ENCODE measurements at places on chromosomes 16 and 17. TPM values are rescaled to one million over a fixed set of nuclear protein-coding genes. Genes with fewer than 3 reads are reported as not detected.
A peak's percentile ranks its signal among the peaks of the same experiment; 100 is the strongest.

DNA sequence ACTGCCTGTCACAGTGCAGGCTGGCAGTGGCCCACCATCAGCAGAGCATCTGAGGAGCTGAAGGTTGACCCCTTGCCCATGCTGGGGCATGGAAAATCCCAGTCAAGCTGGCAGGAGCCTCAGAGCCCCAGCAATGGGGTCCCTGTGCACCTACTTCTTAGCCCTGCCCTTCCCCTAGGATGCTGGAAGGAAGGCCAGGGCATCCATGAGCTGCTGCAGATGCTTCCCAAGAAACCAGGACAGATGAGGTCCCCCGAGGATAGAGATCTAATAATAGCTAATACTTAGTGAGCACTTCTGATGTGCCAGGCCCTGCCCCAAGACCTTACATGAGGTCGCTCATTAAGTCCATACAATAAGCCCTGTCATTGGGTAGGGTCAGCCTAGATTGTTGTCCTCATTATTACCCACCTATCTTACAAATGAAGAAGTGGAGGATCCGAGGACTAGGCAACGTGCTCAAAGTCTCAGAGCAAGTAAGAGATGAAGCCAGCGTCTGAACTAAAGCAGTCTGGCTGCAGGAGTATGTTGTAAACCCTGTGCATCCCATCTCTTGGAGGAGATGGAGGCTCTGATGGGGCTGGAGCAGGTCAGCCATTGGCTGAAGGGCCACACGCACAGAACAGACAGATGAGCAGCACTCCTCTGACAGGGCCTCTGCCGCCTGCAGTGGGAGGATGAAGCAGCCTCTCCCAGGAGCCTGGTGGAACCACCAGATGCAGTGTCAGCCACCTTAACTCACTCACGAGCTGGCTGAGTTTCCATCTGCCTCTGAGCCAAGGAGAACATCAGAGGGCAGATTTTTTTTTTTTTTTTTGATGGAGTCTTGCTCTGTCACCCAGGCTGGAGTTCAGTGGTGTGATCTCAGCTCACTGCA is 175.4 kb downstream of the WSCD1 start:
- no peak for DNase-seq
- no peaks in the 10 kb centered on the region for H3K4me1 ChIP-seq
- H3K27ac ChIP-seq: no peak overlapping the region
- no peak overlapping the region for H3K4me3 ChIP-seq

DNA sequence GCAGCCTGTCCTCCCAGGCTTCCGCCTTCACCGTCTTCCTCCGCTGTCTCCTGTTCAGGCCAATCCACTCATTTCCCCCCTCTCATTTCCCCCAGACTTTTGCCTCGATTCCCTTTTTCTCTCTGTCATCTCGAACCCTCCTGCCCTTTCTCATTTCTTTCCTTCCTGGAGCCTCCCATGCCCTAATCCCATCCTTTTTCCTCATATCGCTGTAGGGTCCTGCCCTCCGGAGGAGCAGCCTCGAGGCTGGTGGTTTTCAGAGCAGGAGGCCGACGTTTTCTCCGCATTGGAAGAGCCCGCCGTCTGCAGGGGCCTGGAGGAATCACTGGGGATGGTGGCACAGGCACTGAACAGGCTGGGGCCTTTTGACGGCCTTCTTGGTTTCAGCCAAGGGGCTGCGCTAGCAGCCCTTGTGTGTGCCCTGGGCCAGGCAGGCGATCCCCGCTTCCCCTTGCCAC is 597 bp downstream of the OVCA2 start:
- no peaks in the 10 kb centered on the region for H3K27me3 ChIP-seq
- H3K4me1 ChIP-seq: peaks cover 4% of the 10 kb centered on the region
- peak overlapping the region; percentile 83 for H3K27ac ChIP-seq
- peak; percentile 45 for DNase-seq
- peaks cover 7% of the 10 kb centered on the region for H3K36me3 ChIP-seq

DNA sequence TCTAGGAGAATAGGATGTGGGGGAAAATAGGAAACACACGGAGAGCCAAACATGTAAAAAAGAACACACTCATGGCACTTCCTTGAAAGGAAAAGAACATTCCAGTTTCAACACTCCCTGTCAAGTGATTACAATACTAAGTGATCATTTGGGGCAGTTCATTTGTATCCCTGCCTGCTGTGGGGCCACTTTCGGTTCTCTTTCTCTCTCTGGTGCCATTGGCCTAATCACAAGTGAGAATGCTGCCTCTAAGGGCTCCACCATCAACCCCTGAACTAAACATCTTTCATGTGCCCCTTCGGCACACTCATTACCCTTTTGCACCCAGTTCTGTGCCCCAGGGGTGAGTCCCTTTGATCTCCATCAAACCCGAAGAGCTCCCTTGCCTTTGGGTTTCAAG is 197.3 kb downstream of the CEP112 start:
- DNase-seq: no peak
- H3K36me3 ChIP-seq: no peaks in the 10 kb centered on the region
- H3K27ac ChIP-seq: no peak overlapping the region
- no peaks in the 10 kb centered on the region for H3K27me3 ChIP-seq
- H3K4me1 ChIP-seq: no peaks in the 10 kb centered on the region

GRCh38 chr17:39809221-39809620 is 54.9 kb downstream of the IKZF3 start:
- H3K36me3 ChIP-seq: no peaks in the 10 kb centered on the region
- DNase-seq: no peak
- H3K4me1 ChIP-seq: no peaks in the 10 kb centered on the region
- no peaks in the 10 kb centered on the region for H3K27me3 ChIP-seq
- H3K27ac ChIP-seq: no peak overlapping the region

GRCh38 chr17:5786510-5786875 is 202.2 kb upstream of the NLRP1 start:
- H3K27ac ChIP-seq: no peak overlapping the region
- no peak overlapping the region for H3K4me3 ChIP-seq
- H3K27me3 ChIP-seq: no peaks in the 10 kb centered on the region
- no peak for DNase-seq
- H3K36me3 ChIP-seq: no peaks in the 10 kb centered on the region

- no peaks in the 10 kb centered on the region for H3K27me3 ChIP-seq
- H3K4me1 ChIP-seq: peaks cover 33% of the 10 kb centered on the region
- peak overlapping the region; percentile 79 for H3K4me3 ChIP-seq
- H3K27ac ChIP-seq: peak overlapping the region; percentile 97
These were observed 1.5 kb upstream of the GPRC5C start for GRCh38 chr17:74430385-74430705.

DNA sequence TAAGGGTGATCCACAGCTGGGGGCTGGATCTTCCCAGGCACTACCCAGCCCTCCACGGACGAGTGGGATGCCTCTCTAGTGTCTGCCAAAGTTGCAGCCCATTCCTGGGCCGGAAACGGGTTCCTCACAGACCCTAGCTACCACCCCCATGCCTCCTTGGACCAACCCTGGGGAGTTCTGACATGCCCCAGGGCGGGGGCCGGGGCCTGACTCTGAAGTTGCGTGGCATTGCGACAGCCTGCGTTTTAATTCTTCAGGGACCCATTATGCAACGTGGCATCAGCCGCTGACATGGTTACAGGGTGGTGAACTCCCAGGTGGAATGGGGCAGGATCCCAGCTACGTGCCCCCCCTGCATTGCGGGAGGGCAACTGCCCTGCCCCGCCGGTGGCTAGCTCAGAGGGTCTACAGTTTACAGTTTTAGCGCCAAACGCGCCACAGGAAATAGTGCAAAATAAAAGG is 2.7 kb downstream of the CBX4 start:
- H3K4me1 ChIP-seq: peaks cover 53% of the 10 kb centered on the region
- H3K4me3 ChIP-seq: no peak overlapping the region
- H3K36me3 ChIP-seq: no peaks in the 10 kb centered on the region
- peaks cover 53% of the 10 kb centered on the region for H3K27me3 ChIP-seq
- H3K27ac ChIP-seq: no peak overlapping the region
- DNase-seq: no peak

GRCh38 chr16:88578446-88579313 is 8.5 kb downstream of the ZC3H18 start:
- H3K27ac ChIP-seq: no peak overlapping the region
- DNase-seq: no peak
- H3K4me3 ChIP-seq: no peak overlapping the region

DNA sequence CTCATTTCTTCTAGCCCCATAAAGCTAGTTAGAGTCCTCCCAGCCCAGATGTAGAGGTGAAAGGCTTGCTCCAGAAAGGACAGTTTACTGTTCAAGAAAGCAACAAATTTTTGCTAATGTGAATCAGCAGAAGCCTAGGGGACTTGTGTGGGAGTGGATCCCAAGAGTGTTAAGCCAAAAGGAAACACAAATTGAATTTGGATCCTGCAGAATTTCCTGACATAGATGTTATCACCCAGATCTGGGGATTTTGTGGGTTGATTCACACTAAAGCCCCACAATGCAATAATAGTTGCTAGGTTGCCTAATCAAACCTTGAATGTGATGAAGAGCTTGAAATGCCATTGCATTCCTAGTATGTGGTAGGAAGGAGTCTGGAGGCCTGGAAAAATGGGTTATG is 135.2 kb upstream of the HS3ST3A1 start:
- no peaks in the 10 kb centered on the region for H3K36me3 ChIP-seq
- H3K27me3 ChIP-seq: peaks cover 24% of the 10 kb centered on the region
- no peak for DNase-seq
- no peaks in the 10 kb centered on the region for H3K4me1 ChIP-seq
- H3K4me3 ChIP-seq: no peak overlapping the region

DNA sequence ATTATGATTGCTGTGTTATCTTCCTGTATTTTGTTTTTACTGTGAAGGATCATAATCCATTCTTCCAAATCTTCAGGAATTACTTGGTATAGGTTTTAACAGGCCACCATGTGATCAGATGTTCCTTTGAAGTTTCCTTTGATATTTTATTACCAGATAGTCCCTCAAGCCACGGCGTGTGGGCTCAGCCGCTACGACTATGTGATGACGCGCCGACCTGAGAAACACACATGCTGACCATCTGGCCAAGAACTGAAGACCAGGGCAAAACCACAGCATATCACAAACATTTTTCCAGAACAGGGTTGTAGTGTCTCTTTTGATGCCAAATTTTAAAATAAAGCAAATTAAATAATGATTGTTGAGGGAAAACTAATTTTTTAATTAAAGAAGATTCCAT is 47.3 kb downstream of the ZCCHC14 start:
- no peak overlapping the region for H3K4me3 ChIP-seq
- no peak overlapping the region for H3K27ac ChIP-seq
- no peaks in the 10 kb centered on the region for H3K27me3 ChIP-seq
- peaks cover 16% of the 10 kb centered on the region for H3K36me3 ChIP-seq
- H3K4me1 ChIP-seq: no peaks in the 10 kb centered on the region

- no peak overlapping the region for H3K4me3 ChIP-seq
- no peaks in the 10 kb centered on the region for H3K4me1 ChIP-seq
- peaks cover 8% of the 10 kb centered on the region for H3K27me3 ChIP-seq
- no peak for DNase-seq
- H3K27ac ChIP-seq: no peak overlapping the region
- H3K36me3 ChIP-seq: no peaks in the 10 kb centered on the region
These were observed 95.1 kb upstream of the CDH5 start for GRCh38 chr16:66271074-66272060.

DNA sequence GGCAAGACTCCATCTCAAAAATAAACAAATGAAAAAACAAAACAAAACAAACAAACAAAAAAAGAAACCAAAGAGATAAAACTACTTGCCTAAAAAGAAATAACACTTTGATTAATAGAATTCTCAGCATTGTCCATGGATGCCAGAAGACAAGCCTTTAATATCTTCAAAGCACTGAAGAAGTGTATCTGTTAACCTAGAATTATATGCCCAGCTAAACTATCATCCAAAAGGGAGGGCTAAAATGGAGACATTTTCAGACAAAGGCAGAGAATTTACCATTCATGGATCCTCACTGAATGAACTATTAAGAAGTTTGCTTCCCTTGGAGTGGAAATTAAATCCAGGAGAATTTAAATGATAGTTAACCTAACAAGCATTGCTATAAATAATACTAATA is 130.1 kb upstream of the SEC14L1 start:
- DNase-seq: no peak
- H3K27me3 ChIP-seq: no peaks in the 10 kb centered on the region
- no peaks in the 10 kb centered on the region for H3K36me3 ChIP-seq
- no peak overlapping the region for H3K27ac ChIP-seq

FOXL1 gene
- 2.0 TPM for total RNA-seq

TBC1D3G gene
- 3.6 TPM for total RNA-seq

ZPBP2 gene
- not detected for total RNA-seq

MAZ gene
- total RNA-seq: 370 TPM

C17orf113 gene
- total RNA-seq: 6.2 TPM

PRDM7 gene
- total RNA-seq: not detected

ITGA2B gene
- total RNA-seq: 11.0 TPM

CDK5R1 gene
- 1.7 TPM for total RNA-seq

Data from cardiac muscle cell (in vitro differentiated cells and primary cell).